ENCODE measurements at places on chromosomes 1 and 21.

DNA sequence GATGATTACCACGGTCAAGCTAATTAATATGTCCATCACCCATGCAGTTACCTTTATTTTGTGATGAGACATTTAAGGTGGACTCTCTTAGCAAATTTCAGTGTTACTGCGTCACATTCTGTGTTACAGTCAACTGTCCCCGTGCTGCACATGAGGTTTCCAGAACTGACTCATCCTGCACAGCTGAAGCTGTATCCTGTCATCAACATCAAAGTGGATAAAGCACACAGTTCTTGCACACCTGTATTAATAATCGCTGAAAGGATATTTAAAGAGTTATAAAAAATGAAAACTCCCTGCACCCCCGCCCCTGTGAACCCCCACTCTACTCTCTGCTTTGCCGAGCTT, 3.4 kb upstream of the KRTAP10-5 start:
- DNase-seq: no peak

- no peak for DNase-seq
Measured at GRCh38 chr1:27727126-27727525, 1.4 kb downstream of the FAM76A start.

DNA sequence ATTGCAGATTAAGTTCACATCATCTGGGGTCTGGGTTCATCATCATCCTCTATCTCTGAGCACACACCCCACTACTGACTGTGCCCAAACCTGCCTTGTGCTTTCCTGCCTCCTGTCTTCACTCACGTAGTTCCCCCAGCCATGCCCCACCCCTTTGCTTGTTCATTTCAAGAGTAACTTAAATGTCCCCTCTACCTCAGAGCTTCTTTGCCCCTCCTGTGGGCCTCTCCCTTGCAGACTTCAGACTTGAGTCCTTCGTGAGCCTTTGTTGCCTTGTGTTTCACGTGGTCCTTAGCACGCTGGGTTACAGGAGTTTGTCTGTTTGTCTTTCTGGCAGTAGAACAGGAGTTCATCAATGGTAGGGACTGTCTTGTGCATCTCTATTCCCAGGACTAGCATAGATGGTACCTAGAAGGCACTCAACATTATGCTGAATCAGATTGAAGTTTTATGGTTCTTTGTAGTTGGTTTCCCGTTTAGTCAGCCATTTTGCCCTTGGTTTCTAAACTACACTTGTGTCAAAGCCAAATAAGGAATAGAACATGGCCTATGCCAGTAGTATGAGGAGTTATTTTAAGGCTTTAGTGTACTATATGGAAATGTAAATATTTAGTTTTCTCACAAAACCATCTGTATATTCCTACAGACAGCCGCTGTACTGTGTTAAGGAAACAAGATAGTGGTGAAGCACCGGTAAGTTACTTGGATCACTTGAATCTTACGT, 86.2 kb downstream of the TTC3 start:
- no peak for DNase-seq

- no peak for DNase-seq
Measured at GRCh38 chr1:226912587-226913176, 27.4 kb upstream of the COQ8A start.

GRCh38 chr1:154745286-154745731, 124.8 kb downstream of the KCNN3 start:
- no peak for DNase-seq
